ENCODE measurements at places on chromosomes 3 and 15. TPM values are rescaled to one million over a fixed set of nuclear protein-coding genes. Genes with fewer than 3 reads are reported as not detected.

CNTN3 gene
- total RNA-seq, result 20.4 TPM

CSTA gene
- not detected for total RNA-seq

ADAMTS7 gene
- total RNA-seq, result 2.1 TPM

SPINK8 gene
- total RNA-seq, result not detected

COL6A5 gene
- total RNA-seq, result not detected

- H3K4me1 ChIP-seq, result no peaks in the 10 kb centered on the region
- no peak overlapping the region for H3K27ac ChIP-seq
- H3K36me3 ChIP-seq, result no peaks in the 10 kb centered on the region
Measured at GRCh38 chr3:118543832-118544231, 490.8 kb downstream of the IGSF11 start.

DNA sequence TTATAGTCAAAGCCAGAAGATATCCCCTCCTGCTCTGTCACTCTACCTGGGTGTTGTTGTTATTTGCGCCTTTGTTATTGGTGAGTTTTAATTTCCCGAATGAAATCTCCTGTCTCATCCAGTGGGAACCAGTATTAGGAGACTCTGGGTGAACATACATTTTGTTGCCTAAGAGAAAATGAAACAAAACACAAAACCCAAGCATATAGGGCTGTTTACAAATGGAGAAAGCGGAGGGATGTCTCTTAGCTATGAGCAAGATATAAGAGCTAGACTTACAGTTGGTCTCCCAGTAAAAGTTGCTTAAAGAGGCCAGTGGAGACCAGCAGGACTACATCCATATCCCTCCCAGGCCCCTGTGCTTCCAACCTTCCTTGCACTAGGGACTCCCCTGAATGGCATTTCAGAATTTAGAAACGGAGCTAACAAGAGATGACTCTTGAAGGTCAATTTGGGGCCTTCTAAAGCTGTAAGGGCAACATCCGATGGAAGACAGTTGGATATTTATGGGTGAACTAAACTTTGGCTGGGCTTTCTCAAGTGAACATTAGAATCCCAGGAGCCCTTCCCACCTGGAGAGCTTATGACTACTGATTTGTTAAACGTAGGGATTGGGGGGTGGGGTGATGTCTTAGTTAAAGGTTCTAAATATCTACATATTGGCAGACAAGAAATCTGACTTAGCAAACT, 2.7 kb downstream of the EOMES start:
- H3K4me3 ChIP-seq, result no peak overlapping the region
- peaks cover 26% of the 10 kb centered on the region for H3K27me3 ChIP-seq
- H3K4me1 ChIP-seq, result peaks cover 45% of the 10 kb centered on the region
- no peak for DNase-seq

- DNase-seq, result no peak
- H3K27ac ChIP-seq, result no peak overlapping the region
- peaks cover 2% of the 10 kb centered on the region for H3K36me3 ChIP-seq
Measured at GRCh38 chr3:57658536-57658935, 34.3 kb downstream of the DENND6A start.

- peaks cover 34% of the 10 kb centered on the region for H3K4me1 ChIP-seq
- H3K27me3 ChIP-seq, result no peaks in the 10 kb centered on the region
- no peaks in the 10 kb centered on the region for H3K36me3 ChIP-seq
- no peak overlapping the region for H3K27ac ChIP-seq
- H3K4me3 ChIP-seq, result no peak overlapping the region
Measured at GRCh38 chr3:188151438-188151837, 2.5 kb upstream of the LPP start.

DNA sequence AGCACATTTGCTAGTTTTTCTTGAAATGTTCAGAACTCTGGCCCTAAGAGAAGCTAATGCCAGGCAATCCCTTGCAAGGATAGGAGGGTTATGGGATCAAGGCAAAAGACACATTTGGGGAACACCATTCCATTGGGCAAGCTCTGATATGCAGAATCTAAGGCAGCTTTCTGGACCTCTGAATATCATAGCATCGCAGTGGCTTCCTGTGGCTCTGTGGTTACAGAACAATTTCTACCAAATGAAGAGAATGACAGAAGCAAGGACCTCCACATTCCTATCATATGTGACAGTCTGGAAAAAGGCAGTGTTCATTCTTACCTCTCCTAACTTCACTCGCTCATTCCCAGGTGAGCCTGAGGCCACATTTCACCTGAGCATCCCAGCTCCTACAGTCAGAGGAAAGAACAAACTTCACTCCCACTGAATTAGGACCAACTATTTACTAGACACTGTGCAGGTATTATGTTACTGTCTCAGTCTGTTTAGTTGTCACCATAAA, 836.1 kb upstream of the CFAP20DC start:
- no peaks in the 10 kb centered on the region for H3K27me3 ChIP-seq
- no peaks in the 10 kb centered on the region for H3K4me1 ChIP-seq
- H3K36me3 ChIP-seq, result no peaks in the 10 kb centered on the region
- H3K27ac ChIP-seq, result no peak overlapping the region
- H3K4me3 ChIP-seq, result no peak overlapping the region
- no peak for DNase-seq

DNA sequence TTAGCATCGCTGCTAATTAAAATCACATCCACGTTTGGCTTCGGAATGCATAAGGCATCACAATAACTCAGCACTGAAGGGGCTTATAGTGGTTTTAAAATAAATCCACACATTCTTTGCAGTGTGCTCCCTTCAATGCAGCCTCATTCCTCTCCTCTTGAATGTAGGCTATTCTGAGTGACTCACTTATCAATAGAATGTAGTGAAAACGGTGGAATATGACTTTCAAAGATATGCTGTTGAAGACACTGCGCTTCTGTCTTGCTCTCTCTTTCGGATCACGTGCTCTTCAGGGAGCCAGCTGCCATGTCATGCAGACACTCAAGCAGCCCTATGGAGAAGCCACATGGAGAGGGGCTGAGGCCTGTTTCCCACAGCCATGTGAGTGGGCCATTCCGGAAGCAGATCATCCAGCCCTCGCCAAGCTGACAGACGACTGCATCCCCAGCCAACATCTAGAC, 87.4 kb downstream of the CRYGS start:
- H3K27me3 ChIP-seq, result no peaks in the 10 kb centered on the region
- no peaks in the 10 kb centered on the region for H3K4me1 ChIP-seq
- no peak overlapping the region for H3K27ac ChIP-seq
- H3K4me3 ChIP-seq, result no peak overlapping the region
- H3K36me3 ChIP-seq, result no peaks in the 10 kb centered on the region

- no peaks in the 10 kb centered on the region for H3K27me3 ChIP-seq
- no peak overlapping the region for H3K4me3 ChIP-seq
- no peaks in the 10 kb centered on the region for H3K36me3 ChIP-seq
- no peak overlapping the region for H3K27ac ChIP-seq
- DNase-seq, result no peak
Measured at GRCh38 chr3:212432-212831, 15.9 kb downstream of the CHL1 start.

- no peak overlapping the region for H3K27ac ChIP-seq
- no peak overlapping the region for H3K4me3 ChIP-seq
- no peak for DNase-seq
- H3K27me3 ChIP-seq, result no peaks in the 10 kb centered on the region
- H3K36me3 ChIP-seq, result peaks cover 2% of the 10 kb centered on the region
- peaks cover 21% of the 10 kb centered on the region for H3K4me1 ChIP-seq
Measured at GRCh38 chr3:123947482-123947881, 13.5 kb downstream of the CCDC14 start.

DNA sequence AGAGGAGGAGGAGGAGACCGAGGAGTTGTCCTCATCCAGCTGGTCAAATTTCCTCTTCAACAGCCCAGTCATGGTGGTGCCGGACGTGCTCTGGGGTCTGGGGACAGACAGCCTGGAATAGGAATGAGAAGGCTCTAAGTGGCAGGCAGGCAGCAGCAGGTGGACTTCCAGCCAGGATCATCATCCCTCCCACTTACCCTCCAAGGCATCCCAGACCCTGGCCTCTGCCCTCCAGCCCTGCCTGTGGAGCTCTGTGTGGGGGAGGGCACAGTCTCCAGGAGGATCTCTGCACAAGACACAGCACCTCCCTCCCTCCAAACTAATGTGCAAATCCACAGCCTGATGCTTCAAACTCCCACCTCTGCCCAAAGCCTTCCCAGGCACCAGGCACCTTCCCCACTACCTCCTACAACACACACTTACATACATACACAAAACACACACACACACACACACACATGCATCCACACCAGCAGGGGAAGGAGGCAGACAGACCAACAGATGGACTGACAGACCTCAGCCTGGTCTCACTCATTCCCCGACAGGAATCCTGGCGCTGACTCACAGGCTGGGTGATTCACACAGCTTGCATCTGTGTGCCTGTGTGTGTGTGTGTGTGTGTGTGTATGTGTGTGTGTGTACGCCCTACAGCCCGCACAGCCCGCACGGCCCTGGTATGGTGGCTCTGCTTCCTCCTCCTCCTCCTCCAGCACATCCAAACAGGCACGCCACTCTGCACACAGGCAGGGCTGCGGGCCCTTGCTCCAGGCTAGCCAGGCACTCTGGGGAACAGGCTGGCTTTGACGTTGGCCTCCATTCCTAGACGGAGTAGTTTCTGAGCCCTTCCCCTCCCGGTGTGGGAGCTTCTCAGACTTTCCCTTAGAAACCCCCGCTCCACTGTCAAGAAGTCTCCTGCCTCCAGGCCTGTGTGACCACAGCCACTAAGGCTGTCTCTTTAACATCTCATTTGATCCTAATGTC, 6.5 kb downstream of the CSRNP1 start:
- DNase-seq, result peak; percentile 79
- H3K4me3 ChIP-seq, result no peak overlapping the region
- H3K36me3 ChIP-seq, result peaks cover 20% of the 10 kb centered on the region
- peak overlapping the region; percentile 99 for H3K27ac ChIP-seq
- H3K27me3 ChIP-seq, result no peaks in the 10 kb centered on the region

DNA sequence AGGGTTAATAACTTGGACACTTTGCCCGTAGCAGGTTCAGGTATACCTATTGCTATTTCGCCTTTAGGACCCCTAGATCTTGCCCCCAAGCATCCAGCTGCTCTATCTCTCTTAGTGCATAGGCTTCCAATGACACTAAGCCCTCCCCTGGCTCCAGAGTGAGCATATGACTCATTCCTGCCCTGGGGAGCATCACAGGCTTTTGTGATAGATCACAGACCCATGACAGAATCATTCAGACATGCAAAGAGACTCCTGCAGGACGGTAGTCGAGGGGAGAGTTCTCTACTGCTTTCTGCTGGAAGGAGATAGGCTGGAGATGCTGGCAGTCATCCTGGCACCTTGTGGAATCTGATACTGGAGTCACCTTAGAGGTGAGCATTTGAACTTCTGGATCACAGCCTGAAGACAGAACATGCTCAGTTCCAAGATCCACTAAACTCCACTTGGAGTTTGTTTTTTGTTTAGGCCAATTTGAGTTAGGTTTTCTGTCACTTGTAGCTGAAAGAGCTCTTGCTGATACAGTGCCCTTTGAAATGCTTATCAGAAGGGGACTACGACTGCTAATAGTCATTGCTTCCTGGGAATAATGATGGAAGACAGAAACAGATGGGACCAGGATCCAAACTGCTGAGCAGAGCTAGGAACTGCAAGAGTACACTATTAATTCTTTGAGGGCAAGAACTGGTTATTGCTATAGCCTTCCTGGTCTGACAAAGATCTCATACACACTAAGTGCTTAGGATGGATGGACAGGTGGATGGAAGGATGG, 11.0 kb downstream of the LYSMD2 start:
- H3K36me3 ChIP-seq, result no peaks in the 10 kb centered on the region
- H3K27ac ChIP-seq, result no peak overlapping the region
- no peak overlapping the region for H3K4me3 ChIP-seq
- DNase-seq, result peak; percentile 30
- H3K27me3 ChIP-seq, result no peaks in the 10 kb centered on the region
- peaks cover 23% of the 10 kb centered on the region for H3K4me1 ChIP-seq

DNA sequence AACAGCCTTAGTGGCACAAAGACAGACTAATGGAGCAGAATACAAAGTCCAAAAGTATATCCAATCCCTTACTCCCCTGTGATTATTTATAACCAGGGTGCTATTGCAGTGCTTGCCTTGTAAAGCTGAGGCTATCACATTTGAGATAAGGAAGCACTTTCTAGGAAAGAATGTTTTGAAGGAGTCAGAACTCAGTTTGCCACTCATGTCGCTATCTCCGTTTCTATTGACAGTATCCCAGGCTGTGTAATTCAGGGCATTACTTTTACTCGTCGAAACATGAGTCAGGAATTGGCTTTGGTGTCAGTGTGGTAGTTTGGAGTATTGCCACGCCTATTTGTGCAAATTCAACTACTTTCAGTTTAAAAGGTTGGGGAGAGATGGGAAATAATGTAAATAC, 78.4 kb downstream of the FBXL2 start:
- peak; percentile 28 for DNase-seq
- no peaks in the 10 kb centered on the region for H3K27me3 ChIP-seq
- H3K4me1 ChIP-seq, result peaks cover 14% of the 10 kb centered on the region
- H3K4me3 ChIP-seq, result no peak overlapping the region

DNA sequence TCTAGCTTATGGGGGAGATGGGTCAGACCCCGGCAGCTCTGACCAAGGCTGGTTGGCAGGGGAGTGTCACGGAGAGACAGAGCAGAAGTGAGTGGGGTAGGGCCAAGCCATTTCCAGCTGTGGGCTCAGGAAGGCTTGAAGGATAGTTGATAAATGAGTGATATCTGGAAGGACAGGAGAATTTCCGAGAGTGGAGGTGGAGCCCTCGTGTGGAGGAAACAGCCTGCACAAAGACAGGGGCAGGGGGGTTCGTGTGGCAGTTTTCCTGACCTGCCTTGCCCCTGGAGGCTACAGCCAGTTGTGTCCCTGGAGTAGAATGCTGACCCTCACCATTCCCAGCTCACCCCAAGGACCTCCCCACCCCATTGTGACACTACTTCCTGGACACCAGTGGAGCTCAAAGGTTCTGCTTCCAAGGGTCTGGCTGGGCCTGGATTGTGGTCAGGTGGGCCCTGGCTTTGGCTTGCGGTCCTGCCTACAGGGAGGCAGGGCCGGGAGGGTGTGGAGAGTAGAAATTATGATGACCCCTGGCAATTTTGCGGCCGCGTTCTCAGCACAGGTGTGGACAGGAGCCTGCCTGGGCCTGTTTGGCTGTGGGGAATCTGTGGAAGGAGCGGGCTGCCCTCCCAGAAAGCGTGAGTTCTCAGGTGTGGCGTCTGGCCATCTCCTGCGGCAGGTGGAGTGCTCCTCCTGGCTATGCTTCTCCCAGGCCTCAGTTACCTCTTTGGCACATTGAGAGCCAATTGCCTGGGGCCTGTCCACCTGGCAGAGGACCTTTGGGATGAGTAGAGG, at the start of gene SLC22A14:
SLC22A14 (plus strand) TSS at position 400 of the 792 bp plus-strand sequence. CDS start 23,733 bp downstream, outside the sequence.
- H3K27ac ChIP-seq, result no peak within 1 kb of the TSS
- no peak for DNase-seq
- no peak within 1 kb of the TSS for H3K4me3 ChIP-seq
- H3K36me3 ChIP-seq, result no peaks in the 10 kb centered on the region
- no peaks in the 10 kb centered on the region for H3K4me1 ChIP-seq
- H3K27me3 ChIP-seq, result no peaks in the 10 kb centered on the region

GRCh38 chr15:90530250-90531051, 728 bp downstream of the CRTC3 start:
- peaks cover 29% of the 10 kb centered on the region for H3K4me1 ChIP-seq
- no peaks in the 10 kb centered on the region for H3K27me3 ChIP-seq
- no peaks in the 10 kb centered on the region for H3K36me3 ChIP-seq

DNA sequence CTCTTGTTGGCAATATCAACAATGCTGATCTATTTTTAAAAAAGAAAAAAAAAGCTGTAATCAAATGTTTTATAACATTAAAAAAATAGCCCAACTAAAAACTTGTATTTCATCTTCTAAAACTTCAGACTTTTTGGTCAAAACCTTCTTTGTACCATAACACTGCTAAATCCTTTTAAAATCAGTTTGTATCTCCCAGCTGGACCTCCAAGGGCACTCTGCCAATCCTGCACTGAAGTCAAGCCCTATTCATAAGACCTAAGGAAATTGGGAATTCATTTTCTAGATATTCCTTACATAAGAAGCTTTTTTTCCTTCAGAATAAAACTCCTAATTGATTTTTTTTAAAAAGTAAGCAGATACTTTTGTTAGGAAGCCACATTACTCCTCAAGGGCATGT, 38.2 kb upstream of the HCLS1 start:
- peaks cover 9% of the 10 kb centered on the region for H3K4me1 ChIP-seq
- DNase-seq, result no peak
- no peaks in the 10 kb centered on the region for H3K27me3 ChIP-seq
- H3K4me3 ChIP-seq, result no peak overlapping the region

All from body of pancreas (tissue), 4 donors.